Stimulated activated CD4-positive, alpha-beta T cell treated with anti-CD3 and anti-CD28 coated beads, Interleukin-12 subunit alpha, Interleukin-12 subunit beta, amount 100 ng/mL, for 24 hours (primary cell): ENCODE measurements at places on chromosomes 16 and 17.

GRCh38 chr17:72397687-72398086, 276.9 kb downstream of the SOX9 start:
- DNase-seq = no peak

- DNase-seq = no peak
Measured at GRCh38 chr16:23924128-23924527, 88.3 kb downstream of the PRKCB start.

DNA sequence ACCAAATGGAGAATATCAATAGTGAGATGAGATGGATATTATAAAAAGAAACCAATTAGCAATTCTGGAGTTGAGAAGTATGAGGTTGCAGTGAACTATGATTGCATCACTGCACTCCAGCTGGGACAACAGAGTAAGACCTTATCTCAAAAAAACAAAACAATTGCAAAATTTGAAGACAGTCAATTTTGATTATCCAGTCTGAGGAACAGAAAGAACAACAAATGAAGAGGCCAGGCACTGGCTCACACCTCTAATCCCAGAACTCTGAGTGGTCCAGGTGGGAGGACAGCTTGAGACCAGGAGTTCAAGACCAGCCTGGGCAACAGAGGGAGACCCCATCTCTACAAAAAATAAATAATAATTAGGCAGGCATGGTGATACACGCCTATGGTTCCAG, 35.0 kb downstream of the USP32 start:
- no peak for DNase-seq

GRCh38 chr17:16027708-16028584, 28.3 kb downstream of the TTC19 start:
- DNase-seq = peak; percentile 13

GRCh38 chr17:78747488-78747887, 34.6 kb downstream of the CYTH1 start:
- no peak for DNase-seq
